ENCODE measurements at places on chromosomes 3 and 15.

GRCh38 chr3:34109846-34110245 lies 311.4 kb downstream of the PDCD6IP start:
- DNase-seq = no peak

DNA sequence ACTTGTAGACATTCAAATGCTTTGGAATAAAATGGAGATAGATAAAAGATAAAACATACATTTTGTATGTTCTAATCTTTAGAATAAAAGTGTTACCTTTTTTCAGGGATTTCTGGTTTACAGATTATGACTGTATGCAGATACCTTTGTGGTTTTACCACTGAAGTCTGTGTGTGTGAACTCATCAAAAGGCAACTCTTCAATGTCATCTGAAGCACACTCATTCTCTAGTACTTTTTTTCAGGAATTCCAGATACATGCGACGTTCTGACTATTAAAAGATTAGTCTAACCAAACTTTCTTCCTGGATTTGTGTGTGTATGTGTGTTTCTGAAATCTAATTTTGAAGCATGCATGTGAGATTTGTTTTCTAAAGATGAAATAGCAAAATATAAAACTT lies 188.6 kb downstream of the NLGN1 start:
- no peak for DNase-seq

DNA sequence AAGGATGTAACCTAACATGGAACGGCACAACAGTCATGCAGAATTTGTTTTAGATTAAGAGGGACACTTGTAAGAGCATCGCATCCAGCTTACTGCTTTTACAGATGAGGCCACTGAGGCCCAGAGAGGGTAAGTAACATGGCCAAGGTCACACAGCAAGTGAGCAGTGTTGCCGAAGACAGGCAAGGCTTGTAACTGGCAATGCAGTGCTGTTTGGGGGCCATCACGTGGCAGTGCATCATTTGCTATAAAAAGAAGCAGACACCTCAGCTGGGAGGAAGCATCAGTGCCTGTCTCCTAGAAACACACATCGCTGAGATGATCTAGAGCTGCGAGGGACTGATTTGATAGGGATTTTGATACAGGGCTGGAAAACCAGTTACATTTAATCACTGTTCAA lies 108.2 kb upstream of the PROK2 start:
- DNase-seq = no peak

DNA sequence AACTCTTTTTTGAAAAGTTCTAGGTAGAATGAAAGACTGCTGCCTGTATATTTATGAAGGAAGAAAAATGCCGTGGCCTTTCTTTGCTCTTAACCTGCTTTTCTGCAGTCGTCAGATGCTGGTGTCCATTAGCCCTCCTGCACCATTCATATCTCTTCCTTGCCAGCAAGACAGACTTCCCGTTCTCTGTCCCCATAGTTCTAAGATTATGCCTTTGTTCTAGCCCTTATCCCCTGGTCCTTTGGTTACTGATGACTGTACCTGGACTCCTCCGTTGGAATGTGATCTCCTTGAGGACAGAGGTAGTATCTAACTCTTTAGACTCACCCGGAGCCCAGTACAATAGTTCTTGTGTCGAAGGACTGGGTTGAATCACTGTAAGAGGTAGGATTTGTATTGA lies 16.8 kb downstream of the ABHD17C start:
- no peak for DNase-seq

DNA sequence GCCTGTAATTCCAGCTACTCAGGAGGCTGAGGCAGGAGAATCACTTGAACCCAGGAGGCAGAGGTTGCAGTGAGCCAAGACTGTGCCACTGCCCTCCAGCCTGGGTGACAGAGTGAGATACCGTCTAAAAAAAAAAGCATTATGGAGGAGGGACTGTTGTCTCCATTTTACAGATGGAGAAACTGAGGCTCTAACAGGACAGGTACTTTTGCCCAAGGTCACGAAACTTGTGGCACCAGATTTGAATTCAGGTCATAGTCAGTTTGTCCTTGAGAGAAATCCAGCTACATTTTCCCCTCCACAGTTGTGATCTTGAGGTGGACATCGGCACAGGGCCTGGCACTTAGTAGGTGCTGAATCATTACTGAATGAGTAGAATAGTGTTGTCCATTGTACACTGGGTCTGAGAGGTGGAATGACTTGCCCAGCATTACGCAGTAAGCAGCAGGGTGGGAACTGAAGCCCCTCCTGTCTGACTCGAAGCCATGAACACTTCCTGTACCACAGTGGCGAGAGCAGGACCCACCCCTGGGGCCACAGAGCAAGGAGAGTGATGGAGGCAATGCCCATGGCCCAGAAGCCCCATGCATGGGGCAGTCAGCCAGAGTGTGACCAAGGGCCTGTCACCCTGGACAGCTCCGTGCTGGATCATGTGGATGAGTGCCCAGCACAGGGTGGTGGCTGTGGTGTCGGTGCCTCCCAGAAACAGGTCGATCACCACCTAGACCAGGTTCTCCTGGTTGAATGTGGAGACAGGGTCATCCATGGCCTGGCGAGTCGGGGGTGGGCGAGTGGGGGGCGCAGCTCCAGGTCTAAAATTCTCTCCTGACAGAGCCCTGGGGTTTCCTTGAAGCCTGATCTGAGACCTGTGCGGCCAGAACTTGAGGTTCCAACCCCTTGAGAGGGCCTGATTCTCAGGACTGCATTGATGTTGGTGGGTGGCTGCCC lies 20.4 kb upstream of the PARL start:
- DNase-seq = no peak

- DNase-seq = no peak
These were observed 12.7 kb downstream of the ATP10A start for GRCh38 chr15:25850154-25851111.

Measured in amygdala (tissue), 56 donors.